GM18507 (cell line): ENCODE measurements at places on chromosomes 1 and 21.
A peak's percentile ranks its signal among the peaks of the same experiment; 100 is the strongest.

- no peak for DNase-seq
These were observed 11.9 kb upstream of the PAQR6 start for GRCh38 chr1:156259805-156260204.

GRCh38 chr1:119811387-119811786, at the start of gene REG4:
TSS of gene REG4 (minus strand) at chr1:119811460. CDS start at chr1:119808769, 2,691 bp downstream.
- DNase-seq: no peak

DNA sequence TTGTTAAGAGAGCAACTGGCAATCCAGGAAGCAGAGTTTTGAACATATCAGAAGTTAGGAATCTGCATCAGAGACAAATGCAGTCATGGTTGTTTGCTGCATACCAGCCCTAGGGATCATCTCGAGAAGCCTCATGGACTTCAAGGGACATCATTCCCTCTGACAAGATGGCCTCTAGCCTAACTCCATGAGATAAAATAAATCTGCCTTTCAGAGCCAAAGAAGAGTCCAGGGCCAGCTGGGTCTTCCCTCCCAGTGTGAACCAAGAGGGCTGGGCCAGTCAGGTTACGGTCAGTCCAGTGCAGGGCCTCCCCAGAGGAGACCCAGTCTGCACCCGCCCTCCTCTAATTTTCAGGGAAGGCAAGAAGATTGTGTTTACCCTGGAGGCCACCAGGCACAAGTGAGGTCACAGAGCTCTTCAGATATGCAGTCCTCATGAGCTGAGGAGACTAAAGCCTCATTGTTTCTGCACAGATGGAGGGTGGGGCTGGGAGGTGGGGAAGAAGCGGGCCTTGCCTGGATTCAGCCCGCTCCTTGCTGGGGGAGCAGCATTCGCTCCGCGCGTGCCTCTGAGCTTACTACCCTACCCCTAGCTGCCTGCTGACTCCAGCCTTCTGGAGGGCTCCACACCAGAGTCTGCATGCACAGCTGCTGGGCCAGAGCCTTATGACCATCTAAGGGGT, 52.8 kb downstream of the CAPN2 start:
- no peak for DNase-seq

- peak; percentile 74 for DNase-seq
These were observed 19.2 kb upstream of the CDK18 start for GRCh38 chr1:205484985-205485967.

GRCh38 chr1:112506306-112506705, 2.5 kb upstream of the WNT2B start:
- DNase-seq: no peak

GRCh38 chr21:31772674-31773555, 41.0 kb upstream of the SCAF4 start:
- peak; percentile 42 for DNase-seq

GRCh38 chr1:154860156-154860870, 9.8 kb downstream of the KCNN3 start:
- DNase-seq: peak; percentile 65

DNA sequence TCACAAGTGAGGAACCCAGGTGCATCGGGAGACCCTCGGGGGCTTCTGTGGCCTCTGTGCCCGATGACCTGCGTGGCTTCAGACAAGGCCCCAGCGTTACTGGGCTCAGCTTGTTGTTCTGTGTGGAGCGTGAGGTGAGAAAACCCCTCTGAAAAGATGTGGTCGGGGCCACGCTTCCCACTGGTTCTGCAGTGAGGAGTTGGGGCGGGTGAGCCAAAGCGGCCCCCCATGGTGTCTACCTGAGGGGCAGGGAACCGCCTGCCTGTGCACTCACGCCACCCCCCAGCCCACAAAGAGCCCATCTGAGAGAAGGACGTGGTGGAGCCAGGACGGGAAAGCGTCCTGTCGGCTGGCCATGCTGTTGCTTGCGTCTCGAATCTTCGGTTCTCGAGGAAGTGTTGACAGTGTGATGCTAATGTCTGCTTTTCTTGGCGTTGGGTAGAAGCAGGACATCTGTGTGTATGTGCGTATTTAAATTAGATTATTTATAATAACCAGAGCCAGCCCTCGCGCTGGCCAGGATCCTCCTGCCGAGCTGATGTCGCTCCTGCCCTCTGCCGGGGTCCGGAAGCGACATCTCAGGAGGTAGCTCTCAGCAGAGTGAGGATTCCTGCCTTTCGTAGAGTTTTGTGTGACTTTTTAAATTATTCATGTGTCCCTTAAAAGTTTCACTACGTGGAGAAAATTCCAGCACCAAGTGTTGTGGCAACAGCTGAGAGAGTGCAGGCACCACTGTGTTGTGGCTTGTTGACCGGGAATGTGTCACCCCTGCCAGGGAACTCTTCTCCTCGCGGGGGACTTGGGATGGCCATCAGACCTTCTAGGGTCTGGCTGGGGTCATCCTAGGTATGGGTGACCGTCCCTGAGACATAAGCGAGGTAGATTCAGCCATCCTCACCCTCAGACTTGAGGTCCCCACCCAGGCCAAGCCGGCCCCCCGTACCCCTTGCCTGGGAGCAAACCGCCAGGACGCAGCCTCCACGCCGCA, 15.3 kb downstream of the TMEM201 start:
- no peak for DNase-seq

GRCh38 chr1:198185759-198186158, 29.0 kb downstream of the NEK7 start:
- DNase-seq: no peak

DNA sequence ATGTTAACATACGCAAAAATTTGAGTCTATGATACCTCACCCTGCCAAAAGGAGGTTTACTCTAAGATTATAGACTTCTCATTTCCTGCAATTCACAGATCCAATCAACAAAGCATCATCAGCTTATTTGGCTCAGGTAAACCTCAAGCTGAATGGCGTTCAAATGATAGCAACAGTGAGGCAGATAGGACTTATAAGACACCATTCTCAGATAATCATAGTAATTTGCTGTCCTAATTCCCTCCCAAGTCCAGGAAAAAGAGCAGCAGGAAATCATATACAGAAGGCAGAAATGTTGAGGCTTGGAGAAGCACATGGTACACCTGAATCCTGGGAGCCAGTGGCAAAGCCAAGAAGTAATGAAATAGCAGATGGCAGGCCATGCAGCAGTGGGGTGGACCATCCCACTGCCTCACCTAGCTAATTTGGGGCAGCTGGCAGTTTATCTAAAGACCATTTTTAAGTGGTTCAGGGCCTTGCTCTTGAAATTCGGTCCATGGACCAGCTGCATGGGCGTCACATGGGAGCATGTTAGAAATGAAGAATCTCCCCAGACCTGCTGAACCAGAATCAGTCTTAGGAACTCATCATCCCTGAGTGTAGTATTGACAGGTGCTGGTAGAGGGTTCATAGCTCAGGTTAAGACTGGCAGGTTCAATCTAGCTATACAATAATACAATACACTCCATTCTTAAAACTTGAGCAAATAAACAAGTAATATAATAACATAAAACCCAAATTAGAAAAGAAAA, 57.7 kb downstream of the ASTN1 start:
- DNase-seq: no peak

DNA sequence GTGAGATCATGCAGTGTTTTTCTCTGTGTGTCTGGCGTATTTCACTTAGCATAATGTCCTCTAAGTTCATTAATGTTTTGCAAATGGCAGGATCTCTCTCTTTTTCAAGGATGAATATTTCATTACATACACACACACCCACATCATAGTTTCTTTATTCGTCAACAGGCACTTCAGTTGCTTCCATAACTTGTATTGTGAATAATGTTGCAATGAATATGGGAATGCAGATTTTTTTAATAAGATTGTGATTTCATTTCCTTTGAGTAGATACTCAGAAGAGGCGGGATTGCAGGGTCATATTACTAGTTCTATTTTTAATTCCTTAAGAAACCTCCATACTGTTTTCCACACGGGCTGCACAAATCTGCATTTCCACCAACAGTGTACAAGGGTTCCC, 134.0 kb downstream of the CLEC20A start:
- no peak for DNase-seq

DNA sequence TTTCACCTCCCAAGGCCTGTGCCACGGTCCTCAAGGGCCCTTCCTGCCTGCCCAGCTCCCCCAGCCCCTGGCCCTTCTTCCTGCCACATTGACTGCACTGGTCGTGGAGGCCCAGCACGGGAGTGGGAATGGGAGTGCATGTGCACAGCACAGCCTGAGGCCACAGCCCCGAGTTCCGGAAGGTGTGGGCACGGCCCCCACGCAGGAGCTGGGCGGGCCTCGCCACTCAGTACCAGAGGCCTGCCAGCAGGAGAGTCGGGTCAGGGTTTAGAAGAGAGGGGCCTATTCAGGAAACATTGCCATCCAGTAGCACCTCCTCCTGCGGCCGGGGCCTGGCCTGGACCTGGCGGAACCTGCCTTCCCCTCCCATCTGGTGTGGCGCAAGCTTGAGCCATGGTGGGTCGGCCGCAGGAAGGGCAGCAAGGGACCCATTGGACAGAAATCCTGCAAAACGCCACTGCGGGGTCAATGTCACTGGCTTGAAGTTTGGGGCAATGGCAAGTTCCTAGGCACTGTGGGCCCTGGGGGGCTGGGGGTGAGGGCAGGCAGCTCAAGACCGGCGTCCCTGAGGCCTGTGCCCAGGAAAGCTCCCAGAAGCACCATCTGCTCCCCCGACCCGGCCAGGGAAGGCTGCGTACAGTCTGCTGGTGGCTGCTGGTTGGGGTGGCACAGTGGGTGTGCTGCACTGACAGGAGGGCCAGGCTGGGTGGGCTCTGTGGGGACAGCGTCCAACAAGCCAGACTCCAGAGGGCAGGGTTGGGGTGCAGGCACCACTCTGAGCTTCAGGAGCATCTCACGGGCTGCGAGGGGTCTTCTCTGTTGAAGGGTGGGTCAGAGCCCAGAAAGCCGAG, 1.8 kb upstream of the TMEM52 start:
- no peak for DNase-seq

DNA sequence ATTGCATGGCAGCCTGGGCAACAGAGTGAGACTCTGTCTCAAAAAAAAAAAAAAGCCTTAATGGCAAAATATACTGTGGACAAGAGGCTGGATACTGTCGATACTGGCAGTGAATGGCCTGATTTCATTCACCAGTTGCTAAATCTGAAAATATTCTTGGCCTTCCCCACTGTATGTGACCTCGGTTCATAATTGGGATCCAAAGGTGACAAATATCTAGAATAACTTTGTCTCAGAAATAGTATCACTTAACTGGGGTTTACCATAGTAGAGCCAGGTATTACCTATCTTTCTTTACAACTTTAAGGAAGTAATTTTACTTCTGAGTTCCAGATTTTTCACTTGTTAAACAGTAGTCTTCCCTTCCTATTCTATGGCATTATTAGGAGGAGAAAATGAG, 8.4 kb downstream of the MTF2 start:
- DNase-seq: no peak

- no peak for DNase-seq
These were observed 180.7 kb downstream of the COQ8A start for GRCh38 chr1:227120826-227121225.

GRCh38 chr1:156160743-156161171, 7.4 kb downstream of the SEMA4A start:
- DNase-seq: no peak

DNA sequence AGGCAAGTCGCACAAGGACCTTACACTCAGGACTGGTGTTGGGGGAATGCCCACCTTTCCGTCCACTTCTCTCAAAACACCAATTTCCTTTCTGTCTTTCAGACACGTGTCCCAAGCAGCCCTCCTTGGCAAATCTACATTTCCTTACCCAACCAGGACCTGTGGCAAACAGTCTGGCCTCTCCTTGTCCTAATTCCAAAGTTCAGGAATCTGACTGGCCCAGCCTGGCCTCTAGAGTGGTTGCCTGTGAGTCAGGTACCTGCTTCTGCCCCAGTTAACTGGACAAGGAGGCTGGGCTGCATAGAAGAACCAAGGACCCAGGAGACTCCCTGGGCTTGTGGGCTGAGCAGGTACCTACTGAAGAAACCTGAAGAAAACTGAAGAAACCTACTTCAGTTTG, 34.3 kb upstream of the CITED4 start:
- DNase-seq: no peak

DNA sequence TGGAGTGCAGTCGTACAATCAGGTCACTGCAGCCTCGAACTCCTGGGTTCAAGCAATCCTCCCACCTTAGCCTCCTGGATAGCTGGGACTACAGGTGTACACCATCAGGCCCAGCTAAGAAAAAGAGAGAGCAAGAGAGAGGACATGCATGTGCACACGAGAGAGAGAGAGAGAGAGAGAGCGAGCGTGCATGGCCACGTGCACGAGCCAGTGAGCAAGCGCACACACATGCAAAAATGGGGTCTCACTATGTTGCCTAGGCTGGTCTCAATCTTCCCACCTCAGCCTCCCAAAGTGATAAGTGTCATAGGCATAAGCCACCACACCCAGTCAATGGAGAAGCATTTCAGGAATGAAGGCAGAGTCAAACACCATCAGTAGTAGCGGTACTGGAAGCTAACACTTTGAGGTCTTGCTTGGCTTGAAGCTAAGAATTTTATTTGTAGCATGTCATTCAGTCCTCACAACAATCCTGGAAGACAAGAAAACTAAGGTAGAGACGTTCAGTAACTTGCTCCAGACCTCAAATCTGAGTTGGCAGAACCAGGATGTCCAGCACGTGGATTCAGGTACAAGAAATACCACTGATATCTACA, 14.5 kb downstream of the GNB1 start:
- DNase-seq: no peak

DNA sequence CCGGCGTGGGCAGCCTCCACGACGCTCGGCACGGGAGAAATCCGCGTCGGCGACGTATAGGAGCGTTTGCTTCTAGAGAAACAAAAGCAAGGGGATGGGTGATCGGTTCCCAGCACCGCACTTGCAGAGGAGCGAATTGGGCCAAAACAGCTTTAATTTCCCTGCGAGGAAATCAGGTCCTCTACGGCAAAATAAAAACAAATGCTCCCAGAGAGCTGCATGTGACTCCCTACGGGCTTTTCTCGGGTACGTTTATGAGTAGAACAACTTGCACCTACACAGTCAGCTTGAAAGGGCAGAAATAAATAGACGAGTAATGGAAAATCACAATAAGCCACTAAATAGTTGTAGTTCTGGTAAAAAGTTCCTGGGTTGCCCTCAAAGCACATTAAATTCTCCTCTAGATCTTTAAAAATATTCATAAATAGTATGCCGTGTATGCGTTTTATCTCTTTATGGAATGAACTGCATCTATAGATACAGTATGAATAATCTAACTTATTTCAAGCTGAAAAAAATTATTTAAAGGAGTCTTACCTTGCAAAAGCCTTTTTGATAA, 1.2 kb downstream of the NHLH2 start:
- DNase-seq: no peak

- no peak for DNase-seq
These were observed 350.5 kb upstream of the VAMP3 start for GRCh38 chr1:7420470-7421100.

DNA sequence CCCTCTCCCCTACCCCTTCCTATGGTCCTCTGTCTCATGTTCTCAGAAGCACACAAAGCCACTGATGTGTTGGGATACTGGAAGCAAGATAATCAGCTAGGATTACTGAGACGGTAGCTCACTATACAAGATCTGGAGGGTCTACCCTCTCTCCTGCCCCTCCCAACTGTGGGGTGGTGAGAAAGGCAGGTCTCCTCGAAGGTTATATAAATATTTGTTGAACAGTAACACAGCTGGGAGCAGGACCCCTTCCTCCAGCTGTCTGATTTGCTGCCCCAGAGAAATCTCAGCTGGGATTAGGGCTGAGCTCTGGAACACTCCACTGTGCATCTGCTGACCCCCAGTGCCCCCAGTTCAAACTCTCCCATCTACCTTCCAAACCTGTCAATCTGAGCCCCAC, 94.2 kb upstream of the IPO9 start:
- no peak for DNase-seq
